ENCODE measurements at places on chromosomes 13 and 19.

DNA sequence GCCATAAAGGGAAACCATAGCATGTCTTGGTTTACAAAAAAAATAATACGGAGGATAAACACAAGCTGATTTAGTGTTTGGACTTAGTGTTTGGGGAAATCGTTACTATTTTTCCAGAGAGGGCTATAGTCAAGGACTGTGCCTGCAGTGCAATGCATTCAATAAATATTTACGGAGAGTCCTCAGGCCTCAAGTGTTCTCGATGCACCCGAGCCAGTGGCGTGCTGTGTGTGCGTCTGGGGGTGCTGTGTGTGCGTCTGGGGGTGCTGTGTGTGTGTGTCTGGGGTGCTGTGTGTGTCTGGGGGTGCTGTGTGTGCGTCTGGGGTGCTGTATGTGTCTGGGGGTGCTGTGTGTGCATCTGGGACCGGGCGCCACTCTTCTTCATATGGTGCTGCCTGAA is 71.7 kb upstream of the GTF3A start:
- no peak for DNase-seq

- no peak for DNase-seq
Observed at GRCh38 chr19:57708641-57709361, at the start of gene ZNF154. TSS of gene ZNF154 (minus strand) at chr19:57709204. CDS start at chr19:57708971, 233 bp downstream.

- DNase-seq, result no peak
Observed at GRCh38 chr13:48492096-48492440, 40.8 kb downstream of the RCBTB2 start.

DNA sequence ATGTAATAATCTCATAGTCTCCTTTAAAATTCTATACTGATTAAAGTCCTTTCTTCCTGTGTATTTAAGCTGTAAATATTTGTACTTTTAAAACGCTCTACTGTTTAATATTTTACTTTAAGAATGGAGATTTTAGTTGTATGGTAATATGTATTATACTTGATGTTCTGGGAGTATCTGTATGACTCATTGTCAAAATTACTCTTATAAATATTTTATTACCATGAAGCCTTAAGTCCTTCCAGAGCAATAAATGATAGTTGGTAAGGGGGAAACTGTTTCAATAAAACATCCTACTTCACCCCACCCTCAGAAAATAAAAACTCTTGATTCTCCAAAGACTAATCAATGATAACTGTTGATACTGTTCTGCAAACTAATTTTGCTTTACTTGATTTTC is 6.4 kb downstream of the PCDH9 start:
- DNase-seq, result no peak

DNA sequence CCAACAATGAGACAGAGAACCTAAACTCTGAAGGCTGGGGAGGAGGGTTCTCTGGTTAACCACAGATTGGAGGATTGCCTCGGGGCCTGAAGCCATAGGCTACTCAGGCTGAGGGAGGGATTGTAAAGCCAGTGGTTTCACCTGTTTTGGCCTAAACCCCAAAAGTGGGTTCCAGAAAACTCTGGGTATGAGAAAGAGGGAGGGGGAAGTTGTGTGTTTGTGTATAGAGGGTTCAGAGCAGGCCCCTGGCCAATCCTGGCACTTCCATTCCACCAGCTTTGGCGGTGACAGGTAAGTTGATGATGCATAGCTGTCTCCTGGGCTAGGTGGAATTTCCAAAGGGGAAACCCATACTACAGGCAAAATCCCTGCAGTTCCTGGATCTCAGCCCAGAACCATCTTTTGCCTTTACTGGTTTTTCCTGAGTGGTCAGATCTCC is 13.5 kb upstream of the CCDC97 start:
- DNase-seq, result no peak

DNA sequence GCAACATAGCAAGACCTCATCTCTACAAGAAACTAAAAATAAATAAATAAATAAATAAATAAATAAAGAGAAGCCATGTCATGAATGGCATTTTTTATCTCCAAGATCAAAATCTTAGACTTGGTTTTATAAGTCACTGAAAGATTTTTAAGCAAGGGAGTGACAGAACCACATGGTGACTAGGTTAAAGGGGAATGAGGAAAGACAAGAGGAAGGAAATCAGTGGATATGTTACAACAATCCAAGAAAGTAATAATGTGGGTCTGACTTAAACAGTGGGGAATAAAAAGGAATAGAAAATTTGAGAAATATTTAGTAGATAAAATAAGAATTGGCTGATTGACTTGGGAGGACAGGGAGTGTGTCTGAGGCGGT is 18.8 kb upstream of the MED4 start:
- no peak for DNase-seq

DNA sequence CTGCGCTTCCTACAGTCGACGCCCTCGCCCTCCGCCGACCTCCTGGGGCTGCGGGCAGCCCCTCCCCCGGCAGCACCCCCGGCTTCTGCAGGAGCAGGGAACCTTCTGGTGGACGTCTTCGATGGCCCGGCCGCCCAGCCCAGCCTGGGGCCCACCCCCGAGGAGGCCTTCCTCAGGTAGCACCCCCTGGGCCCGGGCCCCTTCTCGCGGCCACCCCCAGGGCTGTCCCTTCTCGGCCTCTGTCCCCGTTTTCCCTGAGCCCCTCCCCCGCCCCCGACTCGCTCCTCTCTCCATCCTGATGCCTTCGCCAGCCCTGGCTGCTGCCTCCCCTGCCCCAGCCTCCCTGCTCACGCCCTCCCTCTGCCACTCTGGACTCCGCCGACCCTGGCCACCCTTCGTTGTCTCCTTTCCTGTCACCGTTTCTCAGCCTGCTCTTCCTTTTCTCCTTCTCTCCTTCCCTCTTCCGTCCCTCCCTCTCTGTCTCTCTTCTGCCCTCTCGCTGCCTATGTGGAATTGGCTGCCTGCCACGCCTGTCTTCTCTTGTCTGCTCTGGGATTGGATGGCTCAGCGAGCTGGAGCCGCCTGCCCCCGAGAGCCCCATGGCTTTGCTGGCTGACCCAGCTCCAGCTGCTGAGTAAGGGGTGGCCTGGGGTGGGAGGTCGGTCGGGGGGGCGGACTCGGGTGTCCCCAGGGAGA is 11.0 kb downstream of the FUZ start:
- no peak for DNase-seq

DNA sequence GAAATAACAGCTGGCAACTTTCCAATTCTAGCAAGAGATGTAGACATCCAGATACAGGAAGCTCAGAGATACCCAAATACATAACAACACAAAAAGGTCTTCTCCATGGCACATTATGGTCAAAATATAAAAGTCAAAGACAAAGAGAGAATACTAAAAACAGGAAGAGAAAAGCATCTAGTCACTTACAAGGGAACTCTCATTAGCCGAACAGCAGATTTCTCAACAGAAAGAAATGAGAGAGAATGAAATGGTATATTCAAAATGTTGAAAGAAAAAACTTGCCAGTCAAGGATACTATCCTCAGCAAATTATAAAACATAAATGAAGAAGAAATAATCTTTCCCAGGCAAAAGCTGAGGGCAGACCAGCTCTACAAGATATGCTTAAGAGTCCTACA is 12.4 kb downstream of the ZNF780A start:
- DNase-seq, result no peak

GRCh38 chr19:51258165-51259160 is 7.6 kb downstream of the SIGLECL1 start:
- DNase-seq, result peak; percentile 69

DNA sequence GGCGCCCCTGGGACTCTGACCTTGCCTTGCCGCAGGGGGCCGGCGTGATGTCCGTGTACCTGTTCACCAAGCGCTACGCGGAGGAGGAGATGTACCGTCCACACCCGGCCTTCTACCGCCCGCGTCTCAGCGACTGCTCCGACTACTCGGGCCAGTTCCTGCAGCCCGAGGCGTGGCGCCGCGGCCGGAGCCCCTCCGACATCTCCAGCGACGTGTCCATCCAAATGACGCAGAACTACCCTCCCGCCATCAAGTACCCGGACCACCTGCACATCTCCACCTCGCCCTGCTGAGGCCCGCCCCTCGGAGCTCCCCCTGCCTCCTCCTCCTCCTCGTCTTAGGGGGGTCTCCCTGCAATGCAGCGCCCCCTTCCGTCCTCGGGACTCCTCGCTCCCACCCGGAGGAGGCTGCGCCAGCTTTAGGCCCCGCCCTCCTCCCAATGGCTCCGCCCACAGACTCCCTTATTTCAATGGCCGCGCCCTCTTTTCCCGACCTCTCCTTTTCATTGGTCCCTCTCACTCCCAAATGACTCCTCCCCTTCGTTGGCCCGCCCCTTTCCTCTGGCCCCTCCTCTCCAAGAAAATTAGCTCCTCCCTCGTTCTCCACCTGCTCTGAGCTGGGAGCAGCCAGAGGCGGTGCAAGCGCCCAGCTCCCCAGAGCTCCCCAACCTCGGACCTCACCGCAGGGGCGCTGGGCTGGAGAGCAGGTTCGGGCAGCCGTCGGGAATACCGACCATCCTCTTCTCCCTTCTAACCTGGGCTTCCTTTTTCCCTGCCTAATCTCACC is 20.5 kb upstream of the CACNG8 start:
- no peak for DNase-seq

GRCh38 chr13:75739244-75739868 is 103.2 kb downstream of the LMO7 start:
- no peak for DNase-seq

DNA sequence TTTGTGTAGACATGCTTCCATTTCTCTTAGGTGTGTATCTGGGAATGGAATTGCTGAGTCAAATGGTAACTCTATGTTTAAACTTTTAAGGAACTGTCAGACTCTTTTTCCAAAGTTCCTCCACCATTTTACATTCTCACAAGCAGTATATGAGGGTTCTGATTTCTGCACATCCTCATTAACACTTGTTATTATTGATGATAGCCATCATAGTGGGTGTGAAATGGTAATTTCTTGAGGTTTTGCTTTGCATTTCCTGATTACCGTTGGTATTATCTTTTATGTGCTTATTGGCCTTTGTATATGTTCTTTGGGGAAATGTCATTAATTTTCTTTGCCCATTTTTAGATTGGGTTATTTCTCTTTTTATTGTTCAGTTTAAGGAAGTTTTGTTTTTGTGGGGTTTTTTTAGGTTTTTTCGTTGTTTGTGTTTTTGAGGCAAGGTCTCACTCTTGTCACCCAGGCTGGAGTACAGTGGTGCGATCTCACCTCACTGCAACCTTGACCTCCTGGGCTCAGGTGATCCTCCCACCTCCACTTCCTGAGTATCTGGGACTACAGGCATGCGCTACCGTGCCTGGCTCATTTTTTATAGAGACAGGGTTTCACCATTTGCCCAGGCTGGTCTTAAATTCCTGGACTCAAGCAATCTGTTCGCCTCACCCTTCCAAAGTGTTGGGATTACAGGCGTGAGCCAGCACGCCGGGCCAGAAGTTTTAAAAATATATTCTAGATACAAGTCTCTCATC is 34.3 kb downstream of the NAA16 start:
- DNase-seq, result no peak
